ENCODE measurements at places on chromosomes 7 and 10.

DNA sequence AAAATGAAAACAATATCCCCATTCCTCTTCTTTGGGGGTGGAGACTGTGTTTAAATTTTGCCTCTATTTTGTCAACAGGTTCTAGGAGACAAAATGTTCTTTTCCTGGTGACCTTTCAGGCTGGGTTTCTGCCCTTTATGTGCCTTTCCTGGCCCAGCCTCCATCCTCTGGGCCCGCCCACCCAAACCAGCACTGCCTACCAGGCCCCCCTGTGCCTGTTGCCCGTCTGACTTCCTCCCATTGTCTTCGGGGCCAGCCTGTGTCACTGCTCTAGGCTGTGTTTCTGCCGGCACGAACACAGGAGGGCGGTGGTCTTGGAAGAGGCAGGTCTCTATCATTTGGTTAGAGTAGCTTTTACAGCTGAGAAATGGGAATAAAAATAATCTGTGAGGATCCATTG is 13.9 kb downstream of the TSPAN14 start:
- no peak for DNase-seq

- no peak for DNase-seq
Measured at GRCh38 chr7:55086413-55087201, 67.8 kb downstream of the EGFR start.

GRCh38 chr7:149750122-149750845 is 23.1 kb downstream of the ZNF467 start:
- no peak for DNase-seq

- DNase-seq, result no peak
Measured at GRCh38 chr10:35340975-35341374, 4.7 kb downstream of the CCNY start.

GRCh38 chr7:36367561-36368077 is 22.0 kb upstream of the ANLN start:
- DNase-seq, result no peak

- DNase-seq, result no peak
Measured at GRCh38 chr10:86918022-86918471, 39.4 kb downstream of the MMRN2 start.

- DNase-seq, result peak; percentile 72
Measured at GRCh38 chr7:137626469-137627067, 220.2 kb downstream of the DGKI start.

DNA sequence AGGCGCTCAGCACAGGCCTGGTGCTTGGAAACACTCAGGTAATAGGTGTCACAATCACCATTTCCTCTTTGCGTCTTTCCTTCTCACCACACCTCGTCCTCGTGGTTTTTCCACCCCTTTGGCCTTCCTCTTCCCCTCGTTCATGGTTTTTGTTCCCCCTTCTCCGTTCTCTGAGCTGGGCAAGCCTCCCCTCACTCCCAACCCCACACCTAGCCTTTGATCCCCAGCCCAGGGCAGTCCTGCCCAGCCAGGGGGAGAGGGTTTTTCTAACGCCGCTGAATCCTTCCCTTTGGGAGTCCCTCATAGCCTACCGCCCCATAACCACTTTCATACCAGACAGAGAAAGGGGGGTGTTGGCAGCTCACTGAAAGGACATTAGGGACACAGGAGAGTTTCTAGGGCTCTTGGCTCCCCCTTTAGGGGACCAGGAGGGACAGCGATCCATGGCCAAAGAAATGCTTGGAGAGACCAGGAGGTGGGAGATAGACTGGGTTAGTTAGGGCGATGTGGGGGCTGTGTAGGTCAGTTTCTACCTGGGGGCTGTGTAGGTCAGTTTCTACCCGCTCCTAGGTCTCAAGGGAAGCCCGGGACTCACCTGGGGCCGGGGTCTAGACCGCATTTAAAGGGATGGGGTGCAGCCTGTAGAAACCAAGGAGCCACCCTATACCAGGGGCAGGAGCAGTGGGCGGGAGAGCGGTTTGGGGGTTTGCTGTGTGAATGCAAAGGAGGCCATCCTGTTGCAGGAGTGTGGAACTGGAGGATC is 1.4 kb downstream of the EPHB4 start:
- DNase-seq, result no peak

DNA sequence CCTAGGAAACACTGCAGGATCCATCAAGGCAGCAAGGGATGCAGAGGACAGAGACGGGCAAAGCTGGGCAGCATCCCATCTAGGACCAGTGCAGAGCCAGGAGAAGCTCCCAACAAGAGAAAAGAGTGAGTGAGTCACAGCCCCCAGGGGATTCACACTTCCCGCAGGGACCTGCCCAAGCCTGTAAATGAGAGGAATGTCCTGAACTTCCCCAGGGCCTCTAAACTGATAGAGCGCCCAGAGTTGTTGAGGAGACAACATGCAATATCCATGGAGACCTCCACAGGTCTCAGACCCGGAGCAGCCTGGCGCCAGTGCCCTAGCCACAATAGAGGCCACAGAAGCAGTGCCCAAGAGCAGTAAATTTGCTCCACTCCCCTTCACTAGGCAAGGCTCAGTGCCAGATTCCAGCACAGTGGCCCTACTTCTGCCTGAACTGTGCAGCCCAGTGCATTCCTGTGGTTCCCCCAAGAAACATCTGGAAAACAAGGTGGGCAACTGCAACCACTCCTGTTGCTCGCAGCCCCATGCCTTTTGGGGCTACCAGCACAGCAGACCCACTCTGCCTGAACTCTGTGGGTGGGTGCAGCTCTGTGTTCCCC is 567.5 kb downstream of the POM121L12 start:
- DNase-seq, result no peak

DNA sequence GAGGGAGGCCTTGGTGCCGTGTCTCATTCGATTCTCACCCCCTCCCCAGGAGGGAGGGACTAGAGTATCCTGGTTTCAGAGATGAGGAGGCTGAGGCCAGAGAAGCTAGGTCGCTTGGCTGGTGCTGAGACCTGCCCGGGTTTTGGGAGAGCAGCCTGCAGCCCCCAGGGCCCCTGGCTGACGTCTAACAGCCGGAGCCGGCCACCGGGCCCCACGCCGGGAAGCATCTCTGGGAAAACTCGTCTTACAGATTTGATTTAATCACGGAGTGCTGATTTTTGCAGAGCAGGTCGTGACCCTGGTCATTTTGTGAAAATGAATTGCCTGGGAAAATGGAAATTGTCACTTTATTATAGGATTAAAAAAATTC is 97.5 kb downstream of the MICALL2 start:
- DNase-seq, result no peak

DNA sequence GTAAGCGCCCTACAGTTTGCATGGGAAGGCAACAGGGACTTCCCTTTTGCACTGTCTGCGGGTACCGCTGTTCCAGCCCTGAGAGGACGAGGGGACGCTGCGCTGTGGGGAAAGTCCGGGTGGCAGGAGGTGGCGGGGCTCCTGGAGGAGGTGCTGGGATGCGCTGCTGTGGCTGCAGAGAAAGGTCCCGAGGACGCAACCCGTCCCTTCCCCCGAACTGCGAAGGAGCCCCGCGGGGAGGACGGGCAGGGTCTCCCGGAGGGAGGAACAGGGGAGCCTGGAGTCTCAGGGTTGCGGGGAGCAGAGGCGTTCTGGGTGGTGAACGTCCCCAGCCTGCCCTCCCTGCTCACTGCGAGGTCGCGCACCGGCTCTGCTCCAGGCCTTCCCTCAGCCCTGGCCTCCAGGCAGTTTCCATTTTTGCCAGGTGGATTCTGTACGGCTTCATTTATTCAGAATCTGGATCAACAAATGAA is 91.6 kb downstream of the CXCL12 start:
- no peak for DNase-seq

DNA sequence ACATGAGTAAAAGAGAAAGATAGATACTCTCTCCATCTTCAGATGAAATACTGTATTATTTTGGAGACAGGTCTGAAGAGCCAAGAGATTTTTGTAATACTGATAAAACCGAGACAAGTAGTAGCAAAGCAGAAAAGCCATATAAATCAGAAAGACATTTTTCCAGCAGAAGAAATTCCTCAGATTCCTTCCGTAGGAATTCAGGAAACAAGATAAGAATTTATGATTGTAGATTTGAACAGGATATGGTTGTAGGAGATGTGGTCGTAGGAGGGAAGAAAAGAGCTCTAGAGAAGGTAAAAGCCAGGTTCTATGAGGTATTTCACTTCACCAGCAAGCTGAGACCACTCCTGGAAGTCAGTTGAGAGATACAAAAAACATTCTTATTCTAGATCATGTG is 17.6 kb upstream of the AASS start:
- no peak for DNase-seq

DNA sequence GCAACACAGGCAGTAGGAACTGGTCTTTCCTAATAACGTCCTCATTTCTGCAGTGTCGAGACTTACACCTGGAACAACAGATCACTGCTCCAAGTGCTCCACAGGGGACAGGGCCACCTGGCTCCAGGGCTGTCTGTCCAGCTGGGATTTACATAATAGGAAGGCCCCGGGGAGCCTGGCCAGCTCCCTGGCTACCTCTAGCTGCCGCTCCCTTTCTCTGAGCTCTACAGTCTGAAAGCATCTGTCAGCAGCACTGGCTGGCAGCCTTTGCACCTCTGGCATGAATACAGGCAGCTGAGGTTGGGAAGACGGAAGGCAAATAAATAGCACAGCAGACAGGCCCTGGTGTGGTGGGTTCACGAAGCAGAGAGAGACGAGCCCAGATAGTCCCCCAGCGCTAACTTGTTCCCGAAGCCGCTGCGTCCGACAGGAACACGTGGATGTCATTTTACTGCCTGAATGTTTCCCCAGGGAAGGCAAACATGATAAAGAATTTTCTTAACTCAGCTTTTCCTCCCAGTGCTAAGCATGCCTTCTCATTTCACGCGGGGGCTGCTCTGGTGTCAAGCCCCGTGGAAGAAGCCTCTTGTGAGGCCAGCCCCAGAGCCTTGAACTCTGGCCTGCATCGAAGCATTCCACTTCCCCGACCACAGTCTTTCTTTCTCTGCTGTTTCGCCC is 105.4 kb downstream of the ITIH5 start:
- no peak for DNase-seq

GRCh38 chr10:84038035-84038434 is 101.3 kb upstream of the GHITM start:
- DNase-seq, result no peak

DNA sequence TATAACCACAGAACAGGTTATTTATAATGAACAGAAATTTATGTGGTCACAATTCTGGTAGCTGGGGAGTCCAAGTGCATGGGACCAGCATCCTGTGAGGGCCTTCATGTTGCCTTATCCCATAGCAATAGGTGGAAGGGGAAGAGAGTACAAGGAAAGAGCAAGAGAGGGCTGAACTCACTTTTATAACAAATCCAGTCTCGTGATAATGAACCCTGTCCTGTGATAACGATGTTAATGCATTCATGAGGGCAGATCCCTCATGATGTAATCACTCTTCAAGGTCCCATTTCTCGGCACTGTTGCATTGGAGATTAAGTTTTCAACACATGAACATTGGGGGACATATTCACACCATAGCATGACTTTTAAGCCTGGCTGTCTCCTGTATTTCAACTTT is 27.4 kb upstream of the CCDC7 start:
- DNase-seq, result no peak

DNA sequence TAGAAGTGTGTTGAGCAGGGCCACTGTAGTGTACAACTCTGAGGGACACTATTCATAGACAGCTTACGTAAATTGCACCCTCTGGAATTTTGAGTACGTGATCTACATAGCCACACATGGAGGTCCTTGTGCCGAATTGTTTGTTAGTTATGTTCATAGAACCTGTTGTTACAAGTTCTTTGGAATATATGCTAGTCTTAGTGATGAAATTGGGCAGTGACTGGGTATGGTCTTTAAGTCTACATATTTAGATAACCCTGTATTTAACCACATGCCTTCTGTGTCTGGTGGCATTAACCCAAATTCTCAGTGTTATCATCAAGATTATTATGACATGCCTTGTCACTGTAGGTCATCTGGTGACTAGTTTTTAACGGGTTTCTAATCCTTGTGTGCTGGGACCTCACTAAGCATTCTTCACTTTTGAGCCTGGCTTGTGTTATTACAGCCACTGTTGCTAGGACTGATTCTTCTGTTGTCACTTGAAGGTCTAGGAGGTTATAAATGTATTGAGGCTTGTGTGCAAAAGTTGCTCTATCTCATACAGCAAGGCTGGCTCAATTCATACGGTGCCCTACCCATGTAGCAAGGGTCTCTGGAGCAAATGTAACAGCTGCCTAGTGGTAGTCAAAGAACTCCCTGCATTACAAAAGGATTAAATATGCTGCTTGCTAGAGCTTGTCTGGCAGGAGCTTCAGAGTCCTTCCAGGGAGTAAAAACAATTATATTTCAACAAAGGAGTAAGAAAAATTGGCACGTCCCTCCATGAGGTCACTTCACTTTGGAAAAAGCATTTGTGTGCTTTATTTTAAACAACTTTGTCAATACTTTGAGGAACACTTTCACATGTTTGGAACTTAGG is 65.4 kb downstream of the CDK14 start:
- no peak for DNase-seq

- no peak for DNase-seq
Measured at GRCh38 chr7:17618652-17618974, 320.2 kb downstream of the AHR start.

- DNase-seq, result no peak
Measured at GRCh38 chr7:156776527-156776926, 116.5 kb downstream of the LMBR1 start.

DNA sequence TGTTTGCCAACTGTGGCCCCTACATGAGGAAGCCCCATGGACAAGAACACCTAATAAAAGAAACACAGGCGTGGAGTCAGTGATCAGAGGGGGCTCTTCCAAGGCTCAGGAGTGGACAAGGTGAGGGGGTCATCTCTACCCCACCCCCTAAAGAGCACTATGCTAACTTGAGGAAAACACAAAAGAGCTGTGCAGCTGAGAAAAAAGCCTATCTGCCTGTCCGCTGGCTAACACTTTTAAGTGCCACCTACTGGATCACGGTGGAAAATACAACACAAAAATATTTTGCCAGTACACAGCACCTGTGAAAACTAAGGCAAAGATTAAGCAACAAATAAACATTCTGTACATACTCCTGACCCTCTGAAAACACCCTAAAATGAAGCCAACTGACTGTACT is 53.1 kb upstream of the COBL start:
- no peak for DNase-seq

GRCh38 chr7:15284396-15284795 is 277.4 kb downstream of the AGMO start:
- DNase-seq, result no peak

DNA sequence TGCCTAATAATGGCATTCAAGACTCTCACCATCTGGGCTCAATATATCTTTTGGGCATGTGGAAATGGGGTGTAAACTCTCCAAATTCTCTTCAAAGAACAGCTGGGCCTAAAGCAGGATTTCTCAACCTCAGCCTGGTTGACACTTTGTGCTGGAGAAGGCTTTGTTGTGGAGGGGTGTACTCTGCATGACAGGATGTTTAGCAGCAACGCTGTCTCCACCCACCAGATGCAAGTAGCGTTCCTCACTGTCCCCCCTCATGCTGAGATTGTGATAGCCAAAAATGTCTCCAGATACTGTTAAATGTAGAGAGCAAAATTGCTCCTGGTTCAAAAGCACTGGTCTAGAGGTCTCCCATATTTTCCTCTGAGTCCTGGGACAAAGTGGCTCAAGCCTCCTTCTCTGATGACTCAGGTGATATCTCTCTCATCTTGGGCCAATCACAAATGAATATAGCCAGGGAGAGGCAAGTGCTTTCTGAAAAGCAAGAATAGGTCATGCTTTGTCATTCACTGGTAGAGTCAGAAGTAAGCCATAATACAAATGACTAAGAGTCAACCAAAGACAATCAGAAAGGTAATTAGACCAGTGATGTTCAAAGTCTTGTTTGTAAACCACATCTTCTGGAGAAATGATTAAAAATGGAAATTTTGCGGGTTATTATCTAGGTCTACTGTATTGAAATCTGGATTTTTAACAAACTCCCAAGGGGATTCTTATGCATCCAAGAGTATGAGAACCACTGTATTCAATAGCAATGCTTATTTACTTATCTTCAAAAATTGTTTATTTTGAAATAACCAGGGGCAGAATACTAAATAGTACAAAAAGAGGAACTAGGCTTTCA is 330.8 kb downstream of the PTEN start:
- DNase-seq, result no peak

- no peak for DNase-seq
Measured at GRCh38 chr7:17436126-17436525, 137.7 kb downstream of the AHR start.

Data from neuronal stem cell (in vitro differentiated cells).